GM04503 (cell line): ENCODE measurements at places on chromosomes 1 and 21.

- no peak for DNase-seq
Measured at GRCh38 chr1:48107516-48107915, 110.3 kb upstream of the TRABD2B start.

DNA sequence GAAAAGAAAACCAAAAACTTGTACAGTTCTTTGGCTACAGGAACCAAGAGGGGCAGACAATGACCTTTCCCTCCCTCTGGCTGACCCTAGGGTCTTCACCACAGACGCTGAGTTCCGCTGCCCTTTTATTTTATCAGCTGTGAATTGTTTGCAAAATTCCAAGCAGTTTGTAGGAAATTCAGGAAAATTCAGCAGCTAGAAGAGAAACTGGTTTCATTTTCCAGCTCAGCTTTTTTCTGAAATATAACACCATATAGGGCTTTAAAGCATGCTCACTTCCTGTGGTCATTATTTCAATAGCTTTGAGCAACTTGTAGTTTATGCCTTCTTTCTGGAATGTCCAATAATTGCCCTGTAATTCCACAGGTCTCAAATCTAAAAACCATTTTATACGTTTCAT lies 5.5 kb upstream of the PIK3R3 start:
- DNase-seq = no peak

- DNase-seq = no peak
Measured at GRCh38 chr1:67642629-67643028, 42.4 kb upstream of the GADD45A start.

DNA sequence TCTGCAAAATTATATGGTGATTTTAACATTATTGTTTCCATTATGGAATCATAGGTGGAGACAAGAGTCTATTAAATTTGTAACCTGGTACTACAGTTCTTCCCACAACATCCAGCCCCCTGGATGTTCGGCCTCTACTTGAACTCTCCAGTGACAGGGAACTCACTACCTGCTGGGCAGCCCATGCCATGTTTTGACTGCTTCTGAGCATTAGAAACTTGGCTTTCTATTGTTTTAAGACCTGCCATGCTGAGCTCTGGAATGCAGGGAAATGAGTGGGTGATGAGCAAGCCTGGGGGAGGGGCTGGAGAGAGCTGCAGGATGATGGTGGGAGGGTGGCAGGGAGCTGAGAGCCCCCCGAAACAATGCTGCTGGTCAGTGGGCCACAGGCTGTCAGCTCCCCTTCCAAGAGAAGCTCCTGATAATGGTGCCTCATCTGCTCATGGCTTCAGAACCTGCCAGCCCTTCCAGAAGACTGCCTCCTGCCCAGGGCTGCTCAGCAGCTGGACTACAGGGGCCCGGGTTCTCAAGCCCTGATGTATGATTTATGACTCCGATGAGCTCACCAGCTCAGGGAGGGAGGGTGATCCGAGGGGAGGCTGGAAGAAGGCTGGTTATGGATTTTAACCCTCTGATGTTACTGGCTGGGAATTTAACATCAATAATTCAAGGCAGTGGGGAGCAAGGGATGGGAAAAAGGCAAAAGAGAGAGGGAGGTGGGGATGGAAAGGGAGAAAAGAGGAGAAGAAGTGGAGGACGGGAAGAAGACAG lies 205.0 kb downstream of the HIVEP3 start:
- peak; percentile 44 for DNase-seq

GRCh38 chr1:206723805-206724472 lies 39.2 kb downstream of the MAPKAPK2 start:
- no peak for DNase-seq

DNA sequence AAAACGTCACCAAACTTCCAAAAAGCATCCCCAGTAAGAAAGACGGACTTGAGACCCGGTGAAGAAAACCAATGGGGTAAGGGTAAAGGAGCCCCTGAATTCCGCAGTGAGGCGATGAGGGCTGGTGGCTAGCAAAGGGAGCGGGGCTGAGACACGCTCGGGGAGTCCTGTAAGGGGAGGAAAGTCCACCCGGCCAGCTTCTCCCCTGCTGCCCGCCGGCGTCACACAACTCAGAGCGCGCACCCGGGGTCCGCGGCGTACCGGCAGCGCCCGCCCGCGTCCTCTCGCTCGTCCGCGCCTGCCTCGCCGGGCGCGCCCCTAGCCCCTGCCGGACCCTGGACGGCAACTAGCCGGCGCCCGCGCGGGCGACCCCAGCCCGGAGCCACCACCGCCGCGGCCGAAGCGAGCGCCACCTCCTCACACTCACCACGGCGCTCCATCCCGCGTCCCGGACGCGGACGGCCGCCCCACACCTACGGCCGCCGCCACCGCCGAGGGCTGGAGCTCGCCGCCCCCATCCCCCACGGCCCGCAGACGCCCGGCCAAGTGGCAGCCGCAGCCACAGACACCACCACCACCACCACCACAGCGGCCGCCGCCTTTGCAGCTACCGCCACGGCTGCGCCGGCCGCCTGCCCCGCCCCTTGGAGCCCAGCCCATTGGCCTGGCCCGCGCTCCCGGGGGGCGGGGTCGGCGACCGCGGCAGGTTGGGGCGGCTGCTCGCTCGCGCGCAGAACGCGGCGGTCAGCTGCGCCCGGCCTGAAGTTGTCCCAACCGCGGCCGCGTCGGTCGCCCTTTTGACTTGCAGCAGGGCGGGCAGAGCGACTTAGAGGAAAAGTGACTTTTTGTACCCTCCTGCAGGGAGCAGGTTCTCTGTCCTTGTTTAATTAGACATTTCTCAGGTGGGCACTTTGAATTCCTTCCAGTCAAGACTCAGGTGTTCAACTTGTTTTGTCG lies 10.0 kb upstream of the ARHGAP29 start:
- DNase-seq = no peak

DNA sequence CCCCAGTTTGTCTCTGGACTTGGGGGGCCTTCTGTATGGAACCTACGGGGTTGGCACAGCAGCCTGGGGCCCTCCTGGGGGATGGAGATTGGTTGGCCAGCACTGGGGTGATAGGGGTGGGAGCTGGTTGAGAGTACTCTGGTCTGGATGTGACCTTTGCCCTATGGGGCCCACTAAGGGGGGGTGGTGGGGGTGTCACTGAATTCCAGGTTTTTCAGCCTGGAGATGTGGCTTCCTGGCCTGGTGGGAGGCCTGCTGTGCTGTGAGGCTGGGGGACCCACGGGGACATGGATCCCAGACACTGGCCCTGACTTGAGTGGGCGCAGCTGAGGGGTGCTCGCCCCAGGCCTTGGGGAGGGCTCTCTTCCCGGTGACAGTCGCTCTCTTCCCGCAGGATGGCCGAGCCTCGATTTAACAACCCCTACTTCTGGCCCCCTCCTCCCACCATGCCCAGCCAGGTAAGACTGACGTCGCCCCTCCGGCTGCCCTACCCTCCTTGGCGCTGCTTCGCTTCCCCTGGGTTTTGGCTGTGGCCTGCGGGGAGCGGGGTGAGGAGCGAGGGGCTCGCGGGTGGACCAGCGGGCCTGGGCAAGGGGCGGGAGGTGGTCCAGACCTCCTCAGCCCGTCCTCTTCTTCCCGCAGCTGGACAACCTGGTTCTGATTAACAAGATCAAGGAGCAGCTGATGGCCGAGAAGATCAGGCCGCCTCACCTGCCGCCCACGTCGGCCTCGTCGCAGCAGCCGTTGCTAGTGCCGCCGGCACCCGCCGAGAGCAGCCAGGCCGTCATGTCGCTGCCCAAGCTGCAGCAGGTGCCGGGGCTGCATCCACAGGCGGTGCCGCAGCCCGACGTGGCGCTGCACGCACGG lies 19.6 kb downstream of the ZNF362 start:
- no peak for DNase-seq

DNA sequence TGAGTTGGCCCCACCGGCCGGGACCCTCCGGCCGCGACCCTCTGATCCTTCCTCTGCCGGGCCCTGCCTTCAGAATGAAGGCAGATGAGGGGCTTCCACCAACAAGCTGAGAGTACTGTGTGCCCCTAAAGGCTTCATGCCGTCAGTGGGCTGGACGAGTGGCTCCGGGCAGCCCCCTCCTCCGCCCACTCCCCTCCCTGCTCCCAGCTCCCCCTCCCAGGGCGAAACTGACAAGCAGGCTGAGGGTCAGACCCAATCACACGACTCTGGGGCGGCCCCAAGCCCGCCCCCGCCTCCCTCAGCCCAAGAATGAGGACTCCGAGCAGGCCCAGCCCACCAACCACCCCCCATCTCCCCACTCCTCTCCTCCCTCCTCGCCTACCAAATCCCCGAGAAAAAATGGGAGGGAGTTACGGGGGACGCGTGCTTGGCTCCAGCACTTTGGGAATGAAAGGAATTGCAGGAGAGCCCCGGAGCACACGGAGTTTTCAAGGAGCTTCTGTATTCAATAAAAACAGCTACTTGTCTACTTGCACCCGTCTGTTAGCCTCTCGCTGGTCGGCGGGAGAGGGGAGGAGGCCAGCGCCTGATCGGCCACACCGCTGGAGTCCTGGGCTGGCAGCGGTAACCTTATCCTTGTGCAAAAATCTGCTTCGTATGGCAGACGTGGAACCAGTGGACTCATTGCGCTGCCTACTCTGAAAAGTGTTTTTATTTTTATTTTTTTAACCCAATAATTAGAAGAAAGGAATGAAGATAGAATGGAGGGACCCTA lies at the start of gene COL11A1:
COL11A1 (minus strand) TSS at position 147 of the 775 bp plus-strand sequence. CDS start 344 bp downstream, outside the sequence.
- DNase-seq = no peak

GRCh38 chr1:153794624-153795329 lies 19.6 kb downstream of the SLC27A3 start:
- DNase-seq = no peak

GRCh38 chr21:29194342-29194741 lies 63.9 kb downstream of the MAP3K7CL start:
- DNase-seq = no peak

DNA sequence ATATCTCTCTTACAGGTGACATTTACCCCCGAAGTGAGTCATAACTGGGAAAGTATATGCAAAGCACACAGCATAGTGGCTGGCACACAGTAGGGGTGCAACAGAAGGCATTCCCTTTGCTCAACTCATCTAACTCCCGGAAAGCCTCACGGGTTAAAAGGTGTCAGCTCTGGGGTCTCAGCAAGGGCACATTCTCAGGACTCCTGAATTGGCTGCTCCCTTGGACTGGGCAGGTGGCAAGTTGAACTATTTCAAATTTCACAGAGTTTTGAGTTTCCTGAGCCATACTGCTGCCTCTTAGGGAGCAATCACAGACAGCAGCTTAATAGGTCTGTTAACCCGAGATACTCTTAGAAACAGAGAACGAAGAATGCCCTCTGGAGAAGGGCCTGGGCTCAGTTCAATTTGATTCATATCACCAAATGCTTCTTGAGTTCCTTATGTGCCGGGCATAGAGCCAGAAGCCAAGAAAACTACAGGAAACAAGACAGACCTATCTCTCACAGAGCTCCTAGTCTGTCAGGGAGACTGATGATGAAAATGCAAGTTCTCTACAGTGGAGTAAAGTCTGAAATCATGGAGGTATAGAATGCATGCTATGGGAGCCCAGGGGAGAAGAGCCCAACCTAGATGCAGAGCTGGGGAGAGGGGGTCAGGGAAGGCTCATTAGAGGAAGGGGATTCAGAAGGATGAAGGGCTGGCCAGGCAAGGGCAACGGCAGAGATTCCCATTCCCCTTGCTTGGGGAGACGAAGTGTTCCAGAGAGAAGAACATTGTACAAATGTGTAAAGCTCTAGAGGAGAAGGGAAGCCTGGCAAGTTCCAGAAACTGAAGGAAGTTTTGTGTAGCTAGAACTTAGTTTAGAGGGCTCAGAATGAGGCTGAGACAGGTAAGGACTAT lies 143.9 kb upstream of the HMGB4 start:
- DNase-seq = no peak

DNA sequence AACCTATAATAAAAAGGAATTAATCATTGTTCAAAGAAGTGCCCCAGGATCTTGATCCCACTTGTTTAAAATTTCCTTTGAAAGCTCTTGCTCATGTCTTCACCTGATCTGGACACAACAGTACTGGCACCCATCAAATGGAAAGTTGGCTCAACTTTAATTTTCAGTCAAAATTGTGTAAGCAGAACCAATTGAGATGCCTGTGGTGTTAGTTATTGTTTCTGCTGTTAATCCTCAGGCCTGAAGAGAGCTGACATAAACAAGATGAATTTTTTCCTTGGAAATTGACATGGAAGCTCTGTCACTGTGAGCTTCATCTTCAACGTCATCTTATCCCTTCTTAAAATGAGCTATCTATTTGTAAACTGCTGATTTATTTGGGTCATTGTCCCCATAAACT lies 88.3 kb upstream of the TNFSF4 start:
- DNase-seq = peak; percentile 45

- no peak for DNase-seq
Measured at GRCh38 chr21:44722731-44723130, 11.4 kb upstream of the TSPEAR start.

- no peak for DNase-seq
Measured at GRCh38 chr21:16280686-16281091, 550.9 kb downstream of the USP25 start.

GRCh38 chr21:20902998-20903397 lies 95.2 kb upstream of the NCAM2 start:
- DNase-seq = no peak

DNA sequence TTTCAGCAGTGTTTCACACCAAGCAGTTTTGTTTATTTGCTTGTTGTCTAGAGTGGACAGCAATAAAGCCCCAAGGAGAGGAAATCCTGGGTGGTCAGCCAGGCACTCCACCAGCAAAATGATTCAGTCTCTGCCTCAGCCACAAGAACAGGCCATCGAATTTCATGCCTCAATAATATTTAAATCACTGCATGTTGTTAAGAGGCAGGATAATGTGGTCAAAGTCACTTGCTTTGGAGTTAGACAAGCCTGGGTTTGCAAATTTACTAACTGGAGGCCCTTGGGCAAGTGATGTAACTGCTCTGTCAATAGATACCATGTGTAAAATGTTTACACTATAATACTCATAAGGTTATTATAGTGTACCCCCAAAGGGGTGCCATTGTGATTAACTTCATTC lies 349.6 kb downstream of the LMO4 start:
- no peak for DNase-seq

DNA sequence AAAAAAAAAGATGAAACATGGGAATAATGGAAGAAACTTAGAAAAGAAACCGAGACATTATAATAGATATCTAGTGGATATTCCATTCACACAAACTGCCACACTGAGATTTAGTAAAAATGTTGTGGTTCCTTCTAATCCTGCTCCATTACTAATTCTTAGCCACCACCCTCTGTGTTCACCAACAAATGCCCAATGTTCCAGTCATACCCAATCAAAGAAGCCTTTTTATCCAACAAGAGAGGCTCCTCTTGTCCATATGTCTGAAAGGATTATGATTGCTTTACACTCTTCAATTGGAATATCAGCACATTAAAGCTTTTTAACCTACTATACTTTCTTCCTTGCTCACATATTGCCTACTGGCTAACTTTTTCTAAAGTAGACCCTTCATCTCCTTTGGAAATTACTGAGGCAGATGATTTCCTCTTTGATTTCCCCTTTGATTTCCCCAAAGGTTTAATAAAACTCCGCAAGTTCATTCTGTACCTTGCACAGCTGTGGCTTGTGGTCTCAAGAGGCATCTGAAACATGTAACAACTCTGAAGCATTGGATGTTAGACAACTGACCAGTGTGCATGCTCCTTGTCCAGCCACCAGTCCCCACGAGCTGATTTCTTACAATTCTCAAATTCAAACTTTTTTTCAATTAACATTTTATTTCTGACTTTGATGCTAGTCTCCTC lies 305.6 kb upstream of the LYPLAL1 start:
- DNase-seq = no peak
